SHP77 treated with DMSO at 0.1 percent for 48 hours (cell line): ENCODE measurements at places on chromosomes 7 and 10.

DNA sequence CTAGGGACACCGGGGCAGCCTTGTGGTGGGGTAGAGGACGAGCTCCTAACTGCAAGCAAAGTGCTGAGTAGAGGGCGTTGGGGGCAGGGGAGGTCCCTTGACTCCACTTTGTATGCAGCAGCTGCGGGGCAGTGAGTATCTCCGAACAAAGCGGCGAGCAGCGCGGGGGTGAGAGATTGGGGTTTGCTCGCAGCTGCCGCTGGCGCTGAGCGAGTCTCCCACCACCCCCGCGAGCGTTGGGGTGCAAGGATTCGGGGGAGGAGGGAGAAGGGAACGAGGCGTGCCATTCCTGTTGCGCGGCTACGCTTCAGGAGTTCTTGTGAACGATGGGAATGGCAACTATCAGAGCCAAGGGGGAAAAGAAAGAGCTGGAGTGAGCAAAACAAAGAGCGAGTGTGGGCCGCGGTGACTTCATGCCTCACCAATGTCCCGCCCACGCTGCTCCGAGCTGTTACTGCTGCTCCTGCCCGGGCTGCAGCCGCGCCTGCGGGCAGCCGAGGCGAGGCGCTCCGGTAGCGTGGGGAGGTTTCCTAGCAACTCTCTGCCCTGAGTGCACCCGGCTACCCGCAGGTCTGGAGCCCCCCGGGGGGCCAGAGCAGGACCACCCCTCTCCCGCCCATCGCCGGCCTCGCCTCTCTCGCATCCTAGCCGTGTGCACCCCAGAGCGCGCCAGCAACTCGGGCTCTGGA is at the start of gene ITGB8:
TSS of gene ITGB8 (plus strand) at position 662 of the 689 bp plus-strand sequence. CDS start 907 bp downstream, outside the sequence.
- DNase-seq: peak; percentile 51

GRCh38 chr7:86942081-86942480 is 117.4 kb downstream of the ELAPOR2 start:
- no peak for DNase-seq

DNA sequence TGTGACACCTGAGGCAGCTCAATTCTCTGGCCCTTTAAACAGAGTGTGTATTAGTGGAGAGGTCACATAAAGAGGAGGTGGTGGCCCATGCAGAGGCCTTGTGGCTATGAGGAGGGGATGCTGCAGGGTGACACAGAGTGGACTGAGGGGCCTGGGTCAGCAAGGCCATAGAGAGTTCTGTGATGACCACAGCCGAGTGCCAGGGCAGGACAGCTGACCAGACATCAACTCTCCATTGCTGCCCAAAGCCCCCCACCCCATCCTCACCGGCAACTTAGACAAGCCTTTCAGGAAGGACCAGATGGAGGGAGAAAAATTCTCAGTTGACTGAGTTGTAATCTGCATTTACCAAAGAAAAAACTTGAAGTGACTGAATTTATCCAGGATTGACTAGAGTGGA is 378.1 kb downstream of the RPS24 start:
- DNase-seq: no peak

GRCh38 chr10:72016608-72017300 is 52.6 kb downstream of the CHST3 start:
- no peak for DNase-seq

DNA sequence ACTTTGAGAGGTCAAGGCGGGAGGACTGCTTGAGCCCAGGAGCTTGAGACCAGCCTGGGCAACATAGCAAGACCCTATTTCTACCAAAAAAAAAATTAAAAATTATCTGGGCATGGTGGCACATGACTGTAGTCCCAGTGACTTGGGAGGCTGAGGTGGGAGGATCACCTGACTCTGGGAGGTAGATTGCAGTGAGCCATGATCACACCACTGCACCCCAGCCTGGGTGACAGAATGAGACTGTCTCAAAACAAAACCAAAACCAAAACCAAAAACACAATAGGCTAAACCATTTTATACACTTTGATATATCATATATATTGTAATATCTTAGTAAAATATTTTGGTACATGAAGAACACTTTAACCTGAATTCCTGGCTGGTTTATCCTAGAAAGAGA is 101.6 kb downstream of the RAPGEF5 start:
- DNase-seq: no peak

GRCh38 chr10:102713539-102713813 is 721 bp downstream of the ARL3 start:
- no peak for DNase-seq

DNA sequence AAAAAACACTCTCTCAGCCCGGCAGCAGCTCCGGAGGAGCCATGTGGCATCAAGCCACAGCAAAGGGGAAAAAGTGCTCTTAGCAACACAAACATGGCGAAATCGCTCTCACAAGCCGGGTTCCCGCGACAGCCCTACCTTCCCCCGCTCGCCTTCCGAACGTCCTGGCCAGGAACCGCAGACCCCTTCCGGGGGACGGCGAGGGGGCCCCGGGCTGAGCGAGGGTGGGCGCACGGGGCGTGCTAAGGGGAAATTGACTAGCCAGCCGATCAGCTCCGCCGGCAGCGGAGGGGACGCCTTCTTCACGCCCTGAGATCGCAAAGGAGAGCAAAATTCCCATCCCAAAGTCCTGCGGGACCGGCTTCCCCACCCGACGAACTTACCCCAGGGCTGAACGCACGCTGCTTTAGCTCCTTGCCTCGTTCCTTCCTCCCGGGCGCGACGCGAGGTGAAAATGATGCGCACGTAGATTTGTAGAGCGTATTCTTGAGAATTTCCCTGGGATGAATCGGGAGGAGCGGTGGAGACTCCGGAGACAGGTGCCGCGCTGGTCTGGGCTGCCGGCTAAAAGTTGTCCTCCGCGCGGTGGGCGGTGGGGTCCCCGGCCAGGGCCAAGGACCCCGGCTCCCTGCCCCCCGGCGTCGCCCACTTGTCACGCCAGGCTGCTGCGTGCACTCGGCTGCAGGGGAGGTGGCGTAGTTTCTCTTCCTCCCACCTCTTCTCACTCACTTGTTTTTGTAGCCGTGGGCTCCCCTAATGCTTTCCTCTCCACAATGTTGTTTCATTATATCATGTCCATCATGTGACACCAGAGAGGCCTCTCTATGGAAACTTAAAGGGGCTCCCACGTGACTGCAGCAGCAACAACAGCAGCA is 220.1 kb upstream of the MKLN1 start:
- DNase-seq: peak; percentile 41

DNA sequence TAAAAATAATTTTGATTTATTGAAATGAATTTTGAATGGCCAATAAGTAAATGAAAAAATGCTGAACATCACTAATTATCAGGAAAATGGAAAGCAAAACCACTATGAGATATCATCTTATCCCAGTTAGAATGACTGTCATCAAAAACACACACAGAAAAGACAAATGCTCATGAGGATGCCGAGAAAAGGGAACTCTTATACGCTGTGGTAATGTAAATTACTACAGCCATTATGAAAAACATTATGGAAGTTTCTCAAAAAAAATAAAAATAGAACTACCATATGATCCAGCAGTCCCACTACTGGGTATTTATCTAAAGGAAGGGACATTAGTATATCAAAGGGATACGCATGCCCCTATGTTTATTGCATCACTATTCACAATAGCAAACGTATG is 15.8 kb downstream of the SCIN start:
- DNase-seq: no peak

GRCh38 chr10:6877722-6878392 is 297.8 kb upstream of the PRKCQ start:
- no peak for DNase-seq

- no peak for DNase-seq
Observed at GRCh38 chr7:35285799-35286198, 31.9 kb upstream of the TBX20 start.

GRCh38 chr7:883055-884021 is 7.0 kb downstream of the GET4 start:
- no peak for DNase-seq

GRCh38 chr7:130853503-130854279 is 119.7 kb upstream of the KLF14 start:
- no peak for DNase-seq

DNA sequence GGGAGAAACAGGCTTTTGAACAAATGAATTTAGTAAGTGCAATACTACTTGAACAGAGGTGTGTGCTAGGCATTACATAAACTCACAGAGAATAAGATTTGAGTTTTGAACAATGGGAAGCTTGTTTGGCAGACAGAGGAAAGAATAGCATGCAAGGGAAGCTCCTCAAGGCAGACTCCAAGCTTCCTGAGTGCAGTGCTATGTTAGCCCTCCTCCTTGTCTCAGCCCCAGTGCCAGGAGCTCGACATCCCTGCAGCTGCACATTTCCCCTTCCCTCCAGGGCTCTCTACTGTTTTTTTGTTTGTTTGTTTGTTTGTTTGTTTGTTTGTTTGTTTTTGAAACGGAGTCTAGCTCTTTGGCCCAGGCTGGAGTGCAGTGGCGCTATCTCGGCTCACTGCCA is 237.5 kb downstream of the IPMK start:
- DNase-seq: no peak

DNA sequence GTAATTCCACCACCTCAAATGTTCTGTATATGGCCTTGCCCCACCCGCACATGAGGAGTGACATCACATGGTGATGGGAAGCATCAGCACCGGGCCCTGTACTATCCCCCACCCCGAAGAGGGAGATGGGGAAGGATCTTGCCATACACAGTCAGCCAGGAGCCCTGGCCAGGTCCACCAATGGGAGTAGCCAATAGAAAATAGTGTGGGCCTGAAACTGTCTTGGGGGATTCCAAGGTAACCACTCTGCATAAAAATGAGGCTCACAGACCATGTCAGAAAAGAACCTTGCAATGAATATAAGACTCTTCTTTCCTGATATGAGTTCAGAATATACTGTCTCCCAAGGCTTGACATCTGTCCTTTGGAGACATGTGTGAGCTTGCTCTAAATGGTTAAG is 51.1 kb downstream of the ADRB1 start:
- DNase-seq: no peak

GRCh38 chr10:129194181-129194870 is 272.7 kb upstream of the MGMT start:
- DNase-seq: no peak

GRCh38 chr10:62772186-62772974 is 32.1 kb upstream of the ADO start:
- no peak for DNase-seq

DNA sequence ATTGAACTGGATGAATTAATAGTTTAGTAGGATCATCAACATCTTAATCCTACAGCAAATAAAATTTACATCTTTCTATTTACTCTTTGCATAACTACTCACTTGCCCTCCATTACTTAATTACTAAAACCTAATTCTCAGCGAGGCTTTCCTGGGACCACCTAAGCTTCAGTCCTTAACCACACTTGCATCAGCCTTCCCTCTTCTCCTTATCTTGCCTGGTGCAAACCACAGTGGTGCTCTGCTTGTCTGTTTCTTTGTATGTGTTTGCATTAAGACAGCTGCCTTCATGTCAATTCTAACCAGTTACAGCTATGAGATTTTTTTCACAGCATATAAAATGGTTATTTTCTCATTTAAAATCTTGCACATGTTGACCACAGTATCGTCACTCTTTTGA is 72.6 kb upstream of the ZNF92 start:
- DNase-seq: no peak

DNA sequence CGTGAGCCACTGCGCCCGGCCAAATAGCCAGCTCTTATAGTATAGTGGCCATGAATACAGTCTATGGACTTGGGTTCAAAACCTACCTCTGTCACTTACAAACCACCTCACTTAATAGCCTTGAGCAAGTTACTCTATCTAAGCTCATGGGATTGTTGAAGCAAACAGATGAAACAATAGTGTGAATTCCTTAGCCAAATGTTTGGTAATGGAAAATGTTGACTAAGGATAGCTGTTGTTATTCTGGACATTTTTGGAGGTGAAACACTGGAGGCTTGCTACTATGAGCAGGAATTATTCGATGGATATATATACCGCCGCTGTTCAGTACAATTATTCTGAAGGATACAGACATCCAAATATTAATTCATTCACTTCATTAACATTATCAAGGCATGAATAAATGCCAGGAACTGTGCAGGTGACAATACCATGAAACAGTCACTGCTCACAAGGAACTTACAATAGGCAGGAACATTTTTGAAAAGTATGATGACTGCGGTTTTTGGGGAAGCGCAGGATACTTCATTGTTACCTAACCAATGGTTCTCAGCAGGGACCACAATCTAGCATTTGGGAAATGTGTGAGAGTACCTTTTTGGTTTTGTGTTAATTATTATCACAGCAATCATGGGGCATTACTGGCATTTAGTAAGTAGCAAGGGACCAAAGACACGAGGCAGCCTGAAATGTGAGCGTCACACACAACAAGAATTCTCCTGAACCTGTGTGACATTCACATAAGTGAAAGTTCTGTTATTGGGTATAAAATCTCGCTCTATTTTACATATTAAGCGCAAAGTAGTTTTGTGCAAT is 55.7 kb downstream of the CUBN start:
- DNase-seq: no peak

- no peak for DNase-seq
Observed at GRCh38 chr10:130709415-130709814, 573.2 kb downstream of the GLRX3 start.

DNA sequence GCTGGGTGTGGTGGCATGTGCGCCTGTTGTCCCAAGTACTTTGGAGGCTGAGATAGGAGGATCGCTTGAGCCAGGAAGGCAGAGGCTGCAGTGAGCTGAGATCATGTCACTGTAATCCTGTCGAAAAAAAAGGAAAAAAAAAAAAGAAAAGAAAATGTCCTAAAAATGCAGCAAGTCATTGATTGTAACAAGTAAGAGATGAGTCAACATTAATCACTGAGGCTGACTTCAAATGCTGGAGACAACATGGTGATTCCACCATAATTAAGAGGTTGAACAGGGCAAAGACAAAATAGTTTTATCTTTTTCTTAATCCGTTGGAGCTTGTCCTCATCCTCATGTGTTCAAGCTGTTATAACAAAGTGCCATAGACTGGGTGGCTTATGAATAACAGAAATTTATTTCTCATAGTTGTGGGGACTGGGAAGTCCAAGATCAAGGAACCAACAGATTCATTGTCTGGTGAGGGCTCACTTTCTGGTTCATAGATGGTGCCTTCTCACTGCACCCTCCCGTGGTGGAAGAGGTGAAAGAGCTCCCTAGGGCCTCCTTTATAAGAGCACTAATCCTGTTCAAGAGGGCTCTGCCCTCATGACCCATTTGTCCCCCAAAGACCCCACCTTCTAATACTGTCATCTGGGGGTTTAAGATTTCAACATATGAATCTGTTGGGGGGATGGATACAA is 60.3 kb downstream of the TBXAS1 start:
- no peak for DNase-seq

DNA sequence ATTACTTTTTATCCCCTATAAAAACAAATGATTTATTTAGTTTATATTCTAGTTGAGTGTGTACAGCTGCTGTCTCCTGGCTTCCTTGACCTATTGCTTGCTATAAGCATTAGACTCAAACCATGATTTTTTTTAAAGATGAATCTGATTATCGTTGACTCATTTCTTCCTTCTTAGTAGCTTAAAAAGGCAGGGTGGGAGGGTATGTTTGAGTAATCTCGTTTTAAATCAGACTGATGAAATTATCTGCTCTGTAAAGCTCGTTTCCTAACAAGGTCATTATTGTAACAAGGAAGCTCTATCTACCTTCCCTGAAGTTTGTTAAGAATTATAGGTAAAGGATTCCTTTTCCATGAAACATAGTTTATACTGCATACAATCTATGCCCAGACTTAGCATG is 276.3 kb upstream of the KCND2 start:
- DNase-seq: no peak

GRCh38 chr7:28419716-28420115 is 7.4 kb downstream of the CREB5 start:
- DNase-seq: no peak
